ENCODE measurements at places on chromosomes 7 and 10.

GRCh38 chr7:37916673-37917660 is at the start of gene SFRP4:
TSS of gene SFRP4 (minus strand) at chr7:37916817. CDS start at chr7:37916537, 280 bp downstream.
- H3K36me3 ChIP-seq = no peaks in the 10 kb centered on the region
- H3K4me1 ChIP-seq = peaks cover 9% of the 10 kb centered on the region
- no peaks in the 10 kb centered on the region for H3K27me3 ChIP-seq
- H3K4me3 ChIP-seq = peak within 1 kb of the TSS; percentile 27

GRCh38 chr10:49081547-49082275 is 33.6 kb downstream of the VSTM4 start:
- no peaks in the 10 kb centered on the region for H3K27me3 ChIP-seq
- H3K27ac ChIP-seq = no peak overlapping the region
- H3K36me3 ChIP-seq = no peaks in the 10 kb centered on the region

GRCh38 chr10:15796098-15796759 is 64.1 kb downstream of the MINDY3 start:
- H3K27me3 ChIP-seq = no peaks in the 10 kb centered on the region
- no peaks in the 10 kb centered on the region for H3K36me3 ChIP-seq
- no peak for DNase-seq

DNA sequence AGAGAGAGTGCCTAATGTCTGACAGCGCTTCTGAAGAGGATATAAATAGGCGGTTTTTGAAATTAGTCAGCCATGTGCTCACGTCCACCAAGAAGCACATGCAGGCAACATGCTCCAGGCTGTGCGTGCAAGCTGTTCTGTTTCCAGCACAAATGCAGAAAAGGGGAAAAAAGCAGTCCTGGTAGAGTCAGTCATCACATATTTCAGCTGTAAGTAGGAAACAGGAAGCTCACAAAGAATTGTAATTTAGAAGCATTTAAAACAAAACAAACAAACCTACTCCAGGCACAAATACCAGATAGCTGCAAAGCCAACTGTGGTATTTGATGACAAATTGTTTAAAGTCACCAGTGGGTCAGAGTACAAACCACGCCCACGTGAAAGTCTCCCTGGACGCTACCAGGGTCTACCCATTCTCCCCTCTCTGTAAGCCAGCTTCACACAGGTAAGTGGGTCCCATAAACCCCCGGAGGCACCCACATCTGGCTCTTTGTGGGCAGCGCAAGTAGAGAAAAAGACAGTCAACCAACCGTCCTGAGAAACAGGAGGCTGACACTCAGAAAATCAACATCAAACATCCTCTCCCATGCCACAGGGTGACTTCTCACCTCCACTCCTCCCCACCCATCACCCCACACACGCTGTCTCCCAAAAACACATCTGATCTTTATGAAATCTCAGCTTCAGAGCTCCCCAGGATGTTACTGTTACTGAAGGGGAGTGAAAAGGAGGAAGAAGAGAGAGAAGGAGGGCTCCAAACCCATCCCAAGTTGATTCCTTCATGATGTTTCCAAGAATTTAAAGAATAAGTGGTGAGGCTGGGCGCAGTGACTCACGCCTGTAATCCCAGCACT is 186.4 kb downstream of the FAM107B start:
- peak overlapping the region; percentile 95 for H3K27ac ChIP-seq
- H3K27me3 ChIP-seq = no peaks in the 10 kb centered on the region
- peaks cover 3% of the 10 kb centered on the region for H3K36me3 ChIP-seq
- H3K4me3 ChIP-seq = no peak overlapping the region

DNA sequence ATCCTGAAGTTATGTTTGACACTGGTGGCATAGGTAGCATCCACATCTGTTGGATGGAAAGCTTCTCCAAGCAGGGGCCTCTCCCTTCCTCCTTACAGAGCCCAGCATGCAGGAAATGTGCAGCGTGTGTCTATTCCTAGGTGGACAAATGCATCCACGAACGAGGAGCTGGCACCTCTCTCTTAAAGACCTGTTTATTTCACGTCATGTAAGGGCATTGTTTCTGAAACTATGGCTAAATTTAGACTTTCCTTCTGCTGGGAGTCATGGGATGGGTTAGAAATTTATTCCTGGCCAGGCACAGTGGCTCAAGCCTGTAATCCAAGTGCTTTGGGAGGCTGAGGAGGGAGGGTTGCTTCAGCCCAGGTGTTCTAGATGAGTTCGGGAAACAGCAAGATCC is 208.4 kb upstream of the SVIL start:
- H3K27ac ChIP-seq = no peak overlapping the region
- peaks cover 58% of the 10 kb centered on the region for H3K4me1 ChIP-seq
- no peak for DNase-seq
- H3K4me3 ChIP-seq = no peak overlapping the region
- H3K36me3 ChIP-seq = no peaks in the 10 kb centered on the region

- peaks cover 16% of the 10 kb centered on the region for H3K4me1 ChIP-seq
- no peaks in the 10 kb centered on the region for H3K27me3 ChIP-seq
- no peaks in the 10 kb centered on the region for H3K36me3 ChIP-seq
- DNase-seq = no peak
Observed at GRCh38 chr7:35820858-35821257, 20.0 kb downstream of the SEPTIN7 start.

GRCh38 chr10:33386926-33387325 is 52.5 kb upstream of the NRP1 start:
- peaks cover 58% of the 10 kb centered on the region for H3K4me1 ChIP-seq
- H3K27ac ChIP-seq = peak overlapping the region; percentile 93

DNA sequence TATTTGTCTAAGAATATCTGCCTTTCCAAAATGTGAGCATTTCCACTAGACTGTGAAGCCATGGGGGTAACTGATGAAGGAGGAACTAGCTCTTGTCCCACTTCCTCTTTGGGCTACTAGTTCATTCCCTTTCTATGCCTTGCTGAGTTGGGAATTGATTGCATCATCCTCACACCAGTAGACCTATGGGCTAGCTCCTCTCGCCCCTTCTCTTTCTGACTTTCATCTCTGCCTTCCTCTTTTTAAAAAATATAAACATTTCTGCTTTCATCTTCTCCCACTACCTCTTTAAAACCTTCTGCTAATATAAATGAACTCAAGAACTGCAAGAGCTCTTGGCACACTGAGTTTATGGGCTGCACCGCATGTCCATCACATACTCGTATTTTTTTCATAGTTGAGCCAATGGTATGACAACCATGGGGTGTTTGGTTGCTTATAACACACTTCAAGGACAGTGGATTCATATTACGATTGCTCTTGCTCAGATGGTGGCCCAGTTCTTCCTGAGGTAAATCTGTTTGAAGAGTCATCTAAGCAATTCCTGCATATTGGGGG is 182.0 kb downstream of the REEP3 start:
- no peak for DNase-seq
- H3K27me3 ChIP-seq = no peaks in the 10 kb centered on the region
- H3K27ac ChIP-seq = peak overlapping the region; percentile 18
- H3K4me1 ChIP-seq = peaks cover 16% of the 10 kb centered on the region

- H3K4me3 ChIP-seq = no peak overlapping the region
- no peaks in the 10 kb centered on the region for H3K27me3 ChIP-seq
- H3K27ac ChIP-seq = no peak overlapping the region
Observed at GRCh38 chr10:133163889-133164815, 4.1 kb downstream of the KNDC1 start.

GRCh38 chr10:71832967-71833366 is 18.1 kb downstream of the PSAP start:
- no peaks in the 10 kb centered on the region for H3K27me3 ChIP-seq
- H3K4me1 ChIP-seq = peaks cover 27% of the 10 kb centered on the region
- H3K36me3 ChIP-seq = peaks cover 20% of the 10 kb centered on the region
- DNase-seq = no peak

GRCh38 chr7:28102797-28103196 is 77.8 kb downstream of the JAZF1 start:
- no peak overlapping the region for H3K27ac ChIP-seq
- no peaks in the 10 kb centered on the region for H3K36me3 ChIP-seq
- no peak for DNase-seq
- no peaks in the 10 kb centered on the region for H3K27me3 ChIP-seq
- H3K4me1 ChIP-seq = peaks cover 18% of the 10 kb centered on the region

DNA sequence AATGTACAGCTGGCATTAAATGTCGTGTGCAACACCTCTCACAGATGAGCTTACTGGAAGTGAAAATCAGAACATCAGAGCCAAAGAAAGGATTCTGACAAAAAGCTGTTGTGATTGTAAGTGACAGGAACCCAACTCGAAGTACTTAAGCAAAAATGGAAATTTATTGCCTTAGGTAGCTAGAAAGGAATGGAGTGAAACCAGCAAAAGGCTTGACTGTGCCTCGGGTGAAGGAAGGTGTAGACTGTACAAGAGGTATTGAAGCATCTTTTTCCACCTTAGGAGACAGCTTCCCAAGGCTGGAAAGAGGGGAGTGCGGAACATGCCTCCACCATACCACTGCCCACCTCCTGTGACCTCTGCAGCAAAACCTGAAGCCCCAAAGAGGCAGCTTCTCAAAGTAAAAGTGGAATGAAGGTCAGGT is 27.3 kb upstream of the ITGB1 start:
- no peak overlapping the region for H3K27ac ChIP-seq

- no peak overlapping the region for H3K27ac ChIP-seq
- no peaks in the 10 kb centered on the region for H3K27me3 ChIP-seq
- DNase-seq = no peak
- H3K4me3 ChIP-seq = no peak overlapping the region
- H3K36me3 ChIP-seq = no peaks in the 10 kb centered on the region
- H3K4me1 ChIP-seq = peaks cover 26% of the 10 kb centered on the region
Observed at GRCh38 chr7:130349911-130350782, 5.5 kb downstream of the CPA5 start.

DNA sequence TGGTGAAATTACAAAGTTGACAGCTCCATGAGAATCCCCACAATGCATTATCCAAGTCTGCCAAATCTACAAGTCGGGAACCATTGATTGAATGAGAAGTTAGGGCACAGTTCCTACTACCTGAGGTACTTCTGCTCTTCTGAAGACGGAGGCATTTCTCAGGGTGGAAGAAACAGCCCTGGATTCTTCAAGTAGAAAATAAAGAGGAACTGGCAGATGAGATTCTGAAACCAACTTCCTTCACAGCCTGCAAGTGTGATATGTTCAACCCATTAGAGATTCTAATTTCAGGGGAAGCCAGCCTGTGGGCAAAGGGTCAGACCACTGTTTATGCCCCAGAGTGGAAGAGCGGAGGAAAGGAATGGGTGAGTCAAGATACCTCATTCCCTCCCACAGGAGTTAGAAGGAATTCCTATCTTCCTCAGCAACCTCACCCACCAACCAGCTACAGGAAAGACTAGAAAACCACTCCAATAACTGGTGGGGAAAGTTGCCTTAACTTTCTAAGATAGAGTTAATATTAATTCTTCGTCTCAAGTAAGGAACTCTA is 50.5 kb upstream of the BMPER start:
- H3K27ac ChIP-seq = no peak overlapping the region
- no peaks in the 10 kb centered on the region for H3K36me3 ChIP-seq
- H3K4me1 ChIP-seq = no peaks in the 10 kb centered on the region
- H3K27me3 ChIP-seq = no peaks in the 10 kb centered on the region
- no peak for DNase-seq

DNA sequence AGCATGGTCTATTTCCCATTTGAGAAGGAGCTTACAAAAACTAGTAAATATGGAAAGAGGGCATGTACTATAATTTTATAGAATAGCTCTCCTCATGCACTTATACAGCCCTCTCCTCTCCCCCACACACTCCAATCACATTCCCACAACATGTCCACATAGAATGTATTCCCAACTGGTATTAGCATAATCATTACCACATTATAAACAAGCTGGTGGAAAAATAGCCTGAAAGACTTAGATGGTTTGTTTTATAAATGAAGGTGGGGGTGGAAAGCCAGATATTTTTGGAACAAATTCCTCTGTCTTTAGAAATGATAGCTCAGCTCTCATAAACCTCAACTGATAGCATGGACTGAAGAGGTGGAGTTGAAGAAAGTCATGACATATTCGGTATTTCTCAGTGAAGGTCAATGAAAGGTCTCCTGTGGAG is 410.1 kb downstream of the SUGCT start:
- H3K4me1 ChIP-seq = no peaks in the 10 kb centered on the region
- no peaks in the 10 kb centered on the region for H3K36me3 ChIP-seq
- H3K4me3 ChIP-seq = no peak overlapping the region
- no peak overlapping the region for H3K27ac ChIP-seq
- H3K27me3 ChIP-seq = no peaks in the 10 kb centered on the region
- DNase-seq = no peak

DNA sequence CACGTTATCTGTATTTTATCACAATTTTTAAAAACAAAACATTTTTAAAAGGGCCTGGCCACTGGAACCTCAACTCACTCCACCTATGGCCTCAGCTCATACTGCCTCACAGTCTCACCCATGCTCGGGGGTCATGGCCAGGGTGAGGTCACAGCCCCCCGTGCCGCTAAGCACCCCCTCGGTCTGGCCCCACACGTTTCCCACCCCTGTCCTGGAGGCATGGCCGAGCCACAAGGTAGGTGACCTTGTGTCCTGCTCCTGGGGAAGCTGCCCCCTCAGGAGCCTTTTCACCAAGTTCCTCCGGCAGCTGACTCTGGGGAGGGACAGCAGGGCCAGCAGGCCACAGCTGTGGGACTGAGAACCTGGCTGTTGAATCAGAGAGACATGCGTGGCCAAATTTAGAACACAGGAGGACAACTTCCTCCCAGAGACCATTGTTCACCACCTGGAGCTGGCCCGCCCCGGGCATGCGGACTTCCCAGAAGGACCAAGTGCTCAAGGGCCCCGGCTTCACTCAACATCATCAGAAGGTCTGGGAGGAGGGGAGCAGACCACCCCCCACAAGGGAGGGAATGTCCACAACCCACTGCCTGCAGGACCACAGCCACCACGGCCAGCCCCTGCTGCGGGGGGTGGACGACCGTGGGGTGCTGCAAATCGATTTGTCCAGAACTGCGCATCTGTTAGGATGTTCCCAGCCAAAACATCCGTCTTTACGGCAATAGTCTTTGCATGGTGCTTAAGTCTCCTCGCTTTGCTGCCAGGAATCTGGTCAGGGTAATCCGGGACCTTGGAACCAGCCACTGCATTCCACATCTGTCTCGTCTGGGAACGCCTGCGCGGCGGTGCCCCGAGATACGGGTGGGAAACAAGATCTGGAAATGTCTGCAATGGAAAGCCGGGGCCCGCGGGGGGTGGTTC is 48.6 kb upstream of the PDGFA start:
- H3K27ac ChIP-seq = no peak overlapping the region
- H3K36me3 ChIP-seq = no peaks in the 10 kb centered on the region
- no peak overlapping the region for H3K4me3 ChIP-seq
- DNase-seq = no peak

DNA sequence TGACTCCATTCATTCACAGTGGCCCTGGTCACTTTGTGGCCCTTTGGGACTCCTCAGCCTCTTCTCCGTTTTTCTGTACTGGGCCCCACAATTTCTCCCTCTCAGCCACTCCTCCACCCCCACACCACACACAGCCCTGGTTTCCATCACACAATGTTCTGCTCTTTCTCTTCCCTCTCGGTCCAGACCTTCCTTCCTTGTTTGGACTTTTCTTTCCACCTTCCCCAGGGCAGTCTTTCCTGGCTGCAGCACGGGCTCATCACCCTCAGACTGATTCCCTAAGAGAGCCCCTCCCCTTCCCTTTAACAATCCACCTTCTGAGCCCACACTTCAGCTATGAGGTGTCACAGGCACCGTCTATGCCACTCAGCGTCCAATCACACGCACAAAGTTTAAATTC is 25.7 kb downstream of the CPXM2 start:
- H3K36me3 ChIP-seq = no peaks in the 10 kb centered on the region
- no peaks in the 10 kb centered on the region for H3K27me3 ChIP-seq
- no peaks in the 10 kb centered on the region for H3K4me1 ChIP-seq
- no peak overlapping the region for H3K27ac ChIP-seq

- no peak overlapping the region for H3K4me3 ChIP-seq
- no peaks in the 10 kb centered on the region for H3K27me3 ChIP-seq
- no peak overlapping the region for H3K27ac ChIP-seq
Observed at GRCh38 chr10:104109908-104110662, 11.9 kb upstream of the SFR1 start.

- no peak for DNase-seq
- no peak overlapping the region for H3K27ac ChIP-seq
- no peak overlapping the region for H3K4me3 ChIP-seq
Observed at GRCh38 chr7:33841031-33841430, 64.3 kb upstream of the BMPER start.

Measured in Caco-2 (cell line).